Transverse colon (tissue), 4 donors: ENCODE measurements at places on chromosomes 4 and X. TPM values are rescaled to one million over a fixed set of nuclear protein-coding genes. Genes with fewer than 3 reads are reported as not detected.

DNA sequence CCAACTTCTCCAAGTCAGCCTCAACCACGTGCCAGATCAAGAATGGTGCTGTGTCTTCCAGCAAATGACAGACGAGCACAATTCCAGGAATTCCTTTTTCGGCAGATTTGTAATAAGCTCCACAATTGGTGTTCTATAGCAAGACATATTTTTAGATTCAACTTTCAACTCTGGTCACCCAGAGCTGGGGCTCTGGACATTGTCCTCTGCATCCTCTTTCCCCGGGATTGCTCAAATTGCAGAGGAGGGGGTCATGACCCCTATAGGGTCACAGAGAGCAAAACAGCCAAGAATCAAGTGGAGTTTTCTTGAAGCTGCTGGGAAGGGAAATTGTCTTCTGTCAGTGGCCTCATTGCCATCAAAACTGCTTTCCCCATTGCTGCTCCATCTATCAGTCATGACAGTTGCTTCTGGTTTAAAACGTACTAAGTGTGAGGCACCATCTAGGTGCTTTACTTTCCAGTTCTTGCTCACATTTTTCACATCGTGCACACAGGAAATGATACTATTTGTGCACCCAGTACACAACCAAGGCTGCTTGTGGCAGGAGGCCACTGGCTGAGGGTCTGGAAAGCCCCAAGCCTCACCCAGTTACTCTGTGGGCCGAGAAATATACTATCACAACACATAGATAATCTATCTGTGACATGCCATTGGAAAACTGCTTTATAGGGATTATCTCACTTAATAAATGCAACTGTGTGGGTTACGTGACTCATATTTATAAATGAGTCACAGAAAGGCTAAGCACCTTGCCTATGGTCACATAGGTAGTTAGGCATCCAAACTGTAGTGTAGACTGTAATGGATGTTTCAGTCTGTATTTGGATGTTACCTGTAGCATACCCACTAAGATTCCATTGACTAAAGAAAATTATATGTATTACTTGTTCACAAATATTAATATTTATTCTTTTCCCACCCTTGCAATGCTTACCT lies 91.7 kb upstream of the PHOX2B start:
- no peak for DNase-seq
- H3K4me3 ChIP-seq = no peak overlapping the region
- no peaks in the 10 kb centered on the region for H3K4me1 ChIP-seq
- H3K36me3 ChIP-seq = no peaks in the 10 kb centered on the region
- H3K27me3 ChIP-seq = peaks cover 5% of the 10 kb centered on the region

DNA sequence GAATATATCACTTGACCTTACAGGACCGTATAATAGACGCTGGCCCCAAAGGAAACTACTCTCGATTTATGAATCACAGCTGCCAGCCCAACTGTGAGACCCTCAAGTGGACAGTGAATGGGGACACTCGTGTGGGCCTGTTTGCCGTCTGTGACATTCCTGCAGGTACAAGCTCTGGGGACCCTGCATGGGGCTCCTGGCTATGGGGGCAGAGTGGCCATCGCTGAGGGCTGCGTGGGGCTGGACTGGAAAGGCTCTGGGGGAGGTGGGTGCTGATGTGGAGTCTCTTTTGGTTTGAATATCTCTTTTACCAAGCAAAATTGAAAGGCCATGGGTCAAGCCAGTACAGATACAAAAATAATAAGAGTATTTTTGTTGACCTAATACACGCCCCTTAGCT lies 33.9 kb downstream of the NELFA start:
- H3K27ac ChIP-seq = no peak overlapping the region
- DNase-seq = no peak
- no peaks in the 10 kb centered on the region for H3K4me1 ChIP-seq
- H3K27me3 ChIP-seq = no peaks in the 10 kb centered on the region

GRCh38 chr4:36614011-36614410 lies 332.6 kb downstream of the DTHD1 start:
- DNase-seq = no peak
- no peaks in the 10 kb centered on the region for H3K36me3 ChIP-seq
- H3K27me3 ChIP-seq = no peaks in the 10 kb centered on the region
- no peak overlapping the region for H3K4me3 ChIP-seq

DNA sequence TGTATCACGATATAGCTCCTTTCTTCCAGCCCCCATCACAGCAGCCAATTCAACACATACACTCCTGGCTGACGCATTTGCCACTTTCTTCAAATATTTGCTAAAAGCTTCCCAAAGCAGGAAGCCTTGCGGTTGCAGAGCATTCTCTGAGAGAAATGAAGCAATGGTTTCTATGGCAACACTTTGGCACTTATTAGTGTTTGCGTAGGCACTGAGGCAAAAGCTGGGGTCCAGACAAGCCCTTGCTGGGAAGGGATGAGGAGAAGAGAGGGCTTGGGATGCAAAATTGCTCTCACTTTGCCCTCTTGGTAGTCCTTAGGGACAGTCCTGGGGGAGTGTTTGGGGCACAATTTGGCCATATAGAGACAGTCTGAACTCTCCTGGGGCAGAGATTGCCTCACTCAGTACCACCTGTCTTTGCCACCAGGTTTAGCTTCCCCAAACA lies 55.0 kb upstream of the PAK3 start:
- H3K27ac ChIP-seq = no peak overlapping the region
- H3K36me3 ChIP-seq = no peaks in the 10 kb centered on the region
- H3K27me3 ChIP-seq = no peaks in the 10 kb centered on the region
- H3K4me1 ChIP-seq = no peaks in the 10 kb centered on the region

- H3K27me3 ChIP-seq = peaks cover 15% of the 10 kb centered on the region
- H3K27ac ChIP-seq = no peak overlapping the region
- H3K4me1 ChIP-seq = no peaks in the 10 kb centered on the region
Observed at GRCh38 chr4:80252427-80252826, 14.0 kb upstream of the FGF5 start.

DNA sequence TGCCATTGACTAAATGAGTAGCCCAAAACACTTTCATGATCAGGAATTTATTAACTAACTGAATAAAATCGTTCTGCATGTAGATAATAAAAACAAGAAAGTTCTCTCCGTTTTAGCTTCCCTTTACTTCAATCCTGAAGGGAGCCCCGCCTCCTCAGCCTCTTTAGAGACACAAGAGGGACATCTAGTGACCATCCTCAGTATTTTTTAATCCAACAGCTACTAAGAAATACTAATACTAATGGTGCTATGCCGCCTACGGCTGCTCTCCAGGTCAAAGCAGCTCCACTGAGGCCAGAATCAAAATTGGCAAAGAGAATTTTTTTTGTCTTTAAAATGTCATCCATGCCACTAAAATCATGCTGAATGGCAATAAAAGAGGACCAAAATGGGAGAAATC lies 3.2 kb upstream of the PCDH19 start:
- no peak overlapping the region for H3K4me3 ChIP-seq
- no peaks in the 10 kb centered on the region for H3K4me1 ChIP-seq
- no peaks in the 10 kb centered on the region for H3K36me3 ChIP-seq
- DNase-seq = peak; percentile 33
- H3K27me3 ChIP-seq = peaks cover 48% of the 10 kb centered on the region
- H3K27ac ChIP-seq = no peak overlapping the region

The SEC24D gene
- total RNA-seq = 22.1 TPM

The NXF3 gene
- total RNA-seq = not detected

The GBA3 gene
- 17.3 TPM for total RNA-seq

- no peaks in the 10 kb centered on the region for H3K4me1 ChIP-seq
- peak; percentile 8 for DNase-seq
- no peaks in the 10 kb centered on the region for H3K36me3 ChIP-seq
Observed at GRCh38 chrX:140918398-140919038, 83.9 kb upstream of the SPANXB1 start.

DNA sequence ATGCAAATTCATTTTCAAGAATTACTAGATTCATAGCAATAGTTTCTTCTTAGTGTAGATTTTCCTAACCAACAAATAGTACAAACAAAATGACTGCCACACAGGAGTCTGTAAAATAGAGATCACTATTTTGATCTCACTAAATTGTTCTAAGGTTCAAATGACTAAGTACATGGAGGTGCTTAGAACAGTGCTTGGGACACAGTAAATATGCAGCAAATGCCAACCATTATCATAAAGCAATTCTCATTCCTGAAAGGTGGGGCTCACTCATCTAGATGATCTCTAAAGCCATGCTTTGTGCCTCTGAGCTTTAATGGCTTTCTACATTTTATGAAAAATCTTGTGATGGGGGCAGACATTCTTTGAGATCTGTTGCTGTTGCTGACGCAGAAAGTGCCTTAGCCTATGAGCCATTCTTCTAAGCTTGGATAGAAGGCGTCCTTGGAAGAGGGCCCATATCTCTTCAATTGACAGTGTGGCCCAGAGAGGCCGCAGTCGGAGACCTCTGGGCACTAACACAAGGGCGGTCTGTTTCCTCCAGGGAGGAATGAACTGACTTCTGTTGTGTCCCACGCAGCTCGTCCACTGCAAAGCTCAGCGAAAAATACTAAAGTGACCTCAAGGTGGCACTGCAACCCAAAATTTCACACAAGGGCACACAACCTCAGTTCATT lies 23.5 kb downstream of the TLR10 start:
- no peaks in the 10 kb centered on the region for H3K4me1 ChIP-seq
- no peaks in the 10 kb centered on the region for H3K27me3 ChIP-seq
- peak overlapping the region; percentile 2 for H3K27ac ChIP-seq
- H3K4me3 ChIP-seq = no peak overlapping the region
- peak; percentile 68 for DNase-seq

The COPS4 gene
- 81.8 TPM for total RNA-seq

The NRK gene
- 0.32 TPM for total RNA-seq

DNA sequence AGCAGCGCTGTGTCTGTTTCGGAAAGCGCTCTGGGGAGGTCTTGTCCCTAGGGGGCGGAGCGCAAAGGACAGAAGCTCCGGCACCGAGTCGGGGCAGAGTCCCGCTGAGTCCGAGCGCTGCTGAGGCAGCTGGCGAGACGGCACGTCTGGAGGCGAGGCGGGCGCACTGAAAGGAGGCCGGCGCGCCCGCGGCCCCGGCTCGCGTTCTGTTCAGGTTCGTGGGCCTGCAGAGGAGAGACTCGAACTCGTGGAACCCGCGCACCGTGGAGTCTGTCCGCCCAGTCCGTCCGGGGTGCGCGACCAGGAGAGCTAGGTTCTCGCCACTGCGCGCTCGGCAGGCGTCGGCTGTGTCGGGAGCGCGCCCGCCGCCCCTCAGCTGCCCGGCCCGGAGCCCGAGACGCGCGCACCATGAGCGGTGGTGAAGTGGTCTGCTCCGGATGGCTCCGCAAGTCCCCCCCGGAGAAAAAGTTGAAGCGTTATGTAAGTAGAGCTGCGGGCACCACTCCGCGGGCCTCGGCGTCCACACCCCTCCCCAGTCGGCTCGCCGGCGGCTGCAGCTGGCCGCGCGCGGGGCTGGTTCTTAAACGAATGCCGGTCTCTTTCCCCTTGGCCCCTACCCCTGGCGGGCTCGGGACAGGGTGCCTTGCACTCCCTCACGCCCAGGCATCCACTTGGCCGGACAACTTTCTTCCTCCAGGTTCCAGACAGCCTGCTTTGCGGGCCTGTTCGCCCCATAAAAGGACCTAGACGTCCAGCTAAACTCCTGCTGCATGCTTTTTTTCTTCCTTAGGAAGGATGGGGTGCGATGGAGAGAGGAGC lies at the start of gene GAB1:
TSS of gene GAB1 (plus strand) at position 96 of the 819 bp plus-strand sequence. CDS start at position 409, 313 bp downstream.
- H3K27me3 ChIP-seq = no peaks in the 10 kb centered on the region
- peak; percentile 86 for DNase-seq
- peaks cover 44% of the 10 kb centered on the region for H3K4me1 ChIP-seq
- peak within 1 kb of the TSS; percentile 93 for H3K4me3 ChIP-seq

The SMIM43 gene
- total RNA-seq = not detected

DNA sequence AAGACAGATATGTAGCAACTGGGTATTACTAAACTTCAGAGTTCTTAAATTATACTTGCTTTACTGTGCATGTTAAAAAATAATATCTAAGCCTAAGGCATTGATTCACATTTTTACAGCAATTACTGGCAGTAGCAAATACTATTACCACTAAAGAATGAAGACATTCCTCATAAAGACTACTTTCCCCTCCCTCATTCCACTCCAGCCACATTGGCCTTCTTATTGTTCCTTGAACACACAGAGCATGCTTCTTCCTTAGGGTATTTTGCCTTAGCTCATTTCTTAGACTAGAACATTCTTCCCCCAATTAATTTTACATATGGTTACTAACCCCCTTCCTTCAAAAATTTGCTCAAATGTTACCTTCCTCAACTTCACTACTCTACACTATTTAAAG lies 717.0 kb downstream of the CCSER1 start:
- no peak for DNase-seq
- H3K36me3 ChIP-seq = no peaks in the 10 kb centered on the region
- H3K4me3 ChIP-seq = no peak overlapping the region
- no peaks in the 10 kb centered on the region for H3K27me3 ChIP-seq

GRCh38 chr4:6154875-6155274 lies 45.5 kb downstream of the JAKMIP1 start:
- no peak for DNase-seq
- H3K27ac ChIP-seq = no peak overlapping the region
- no peaks in the 10 kb centered on the region for H3K36me3 ChIP-seq
- H3K4me1 ChIP-seq = no peaks in the 10 kb centered on the region
- no peaks in the 10 kb centered on the region for H3K27me3 ChIP-seq
